Sigmoid colon (tissue), 7 donors: ENCODE measurements at places on chromosomes 5 and 9. TPM values are rescaled to one million over a fixed set of nuclear protein-coding genes. Genes with fewer than 3 reads are reported as not detected.

GRCh38 chr5:74469234-74469994 lies 171.1 kb downstream of the ENC1 start:
- DNase-seq, result no peak

- DNase-seq, result no peak
Observed at GRCh38 chr9:73219985-73220626, 68.4 kb downstream of the ANXA1 start.

DNA sequence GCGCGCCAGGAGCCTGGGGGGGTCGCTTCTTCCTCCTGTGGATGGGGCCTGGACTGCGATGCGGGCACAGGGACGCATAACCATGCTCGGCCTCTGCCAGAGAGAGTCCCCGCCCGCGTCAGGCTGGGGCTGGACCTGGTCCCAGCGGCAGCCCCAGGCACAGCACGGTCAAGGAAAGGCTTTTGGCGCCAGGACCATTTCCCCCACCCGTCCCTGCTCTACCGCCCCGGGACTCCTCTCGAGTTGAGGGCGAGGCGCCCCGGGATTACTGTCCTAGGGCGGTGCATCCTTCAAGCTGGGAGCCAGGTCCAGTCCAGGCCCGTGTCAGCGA lies 341 bp downstream of the MXD3 start:
- no peak for DNase-seq

DNA sequence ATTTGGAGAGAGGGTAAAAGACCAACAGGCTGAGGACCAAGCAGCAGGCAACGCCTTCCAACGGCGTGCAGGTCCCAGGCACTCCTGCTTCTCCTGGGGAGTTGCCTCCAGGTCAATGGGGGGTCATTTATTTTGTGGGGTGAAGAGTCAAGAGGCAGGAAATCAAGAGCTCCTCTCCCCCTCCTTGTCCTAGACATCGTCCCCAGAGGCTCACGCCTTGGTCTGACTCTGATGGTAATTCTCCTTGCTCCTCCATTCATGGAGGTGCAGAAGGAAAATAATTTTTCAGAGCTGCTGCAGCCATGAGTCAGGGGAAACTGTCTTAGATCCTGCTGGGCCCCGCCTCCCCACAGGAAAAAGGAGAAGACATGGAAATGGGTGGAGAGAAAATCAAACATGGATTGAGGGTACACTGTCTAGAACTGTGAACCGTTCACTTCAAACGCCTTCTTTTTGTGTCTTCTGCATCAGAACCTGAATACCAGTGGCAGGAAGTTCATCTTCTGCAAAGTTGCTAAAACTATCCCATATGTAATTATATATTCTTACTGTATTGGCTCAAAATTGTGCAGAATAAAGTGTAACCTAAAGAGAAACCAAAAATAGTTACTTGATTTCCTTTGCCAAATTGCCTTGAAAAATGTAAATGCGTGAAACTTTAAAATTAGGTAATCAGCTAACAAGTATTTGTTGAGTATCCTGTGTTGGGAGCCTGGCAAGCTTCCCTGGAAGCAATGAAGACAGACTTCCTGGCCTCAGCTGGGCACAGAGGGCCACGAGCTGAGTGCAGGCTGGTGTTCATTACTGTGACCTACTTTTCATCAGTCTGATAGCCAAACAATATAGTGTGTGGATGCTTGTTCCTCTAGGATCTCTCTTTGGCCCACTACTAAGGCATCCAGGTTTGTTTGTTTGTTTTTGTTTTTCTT lies 142.0 kb downstream of the CMYA5 start:
- DNase-seq, result no peak

DNA sequence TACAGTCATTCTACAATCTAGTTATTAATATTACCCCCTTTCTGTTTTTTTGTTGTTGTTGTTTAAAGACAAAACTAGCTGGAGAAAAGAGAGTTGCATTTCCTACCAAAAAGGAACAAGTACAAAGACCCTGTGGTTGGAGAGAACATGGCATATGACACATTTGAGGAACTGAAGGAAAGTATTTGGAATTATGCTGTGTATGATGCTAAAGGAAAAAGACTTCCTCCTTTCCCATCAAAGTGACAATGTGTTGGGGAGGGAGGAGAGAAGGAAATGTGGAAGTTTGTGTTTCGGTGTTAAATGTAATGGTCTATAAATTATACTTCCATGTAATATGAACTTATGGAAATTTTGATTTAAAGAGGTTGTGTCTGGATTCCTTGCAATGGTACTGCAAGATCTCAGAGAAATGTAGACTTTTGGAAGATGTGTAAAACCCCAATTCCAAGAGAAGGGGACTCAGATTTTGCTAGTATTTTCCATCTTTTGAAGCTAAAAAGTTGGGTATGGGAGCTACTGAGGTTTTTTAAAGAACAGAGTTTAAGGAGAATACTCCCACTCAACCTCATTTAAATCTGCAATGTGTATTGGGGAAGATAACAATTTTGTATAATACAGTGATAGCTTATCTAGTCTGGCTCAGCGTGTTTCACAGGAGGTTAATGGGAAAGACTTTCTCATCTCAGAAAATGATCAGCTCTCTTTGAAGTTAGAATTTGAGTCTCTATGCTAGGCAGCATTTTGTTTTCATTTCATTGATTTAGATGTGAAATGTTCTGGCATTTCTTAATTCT lies 15.4 kb upstream of the TNFSF8 start:
- no peak for DNase-seq

DNA sequence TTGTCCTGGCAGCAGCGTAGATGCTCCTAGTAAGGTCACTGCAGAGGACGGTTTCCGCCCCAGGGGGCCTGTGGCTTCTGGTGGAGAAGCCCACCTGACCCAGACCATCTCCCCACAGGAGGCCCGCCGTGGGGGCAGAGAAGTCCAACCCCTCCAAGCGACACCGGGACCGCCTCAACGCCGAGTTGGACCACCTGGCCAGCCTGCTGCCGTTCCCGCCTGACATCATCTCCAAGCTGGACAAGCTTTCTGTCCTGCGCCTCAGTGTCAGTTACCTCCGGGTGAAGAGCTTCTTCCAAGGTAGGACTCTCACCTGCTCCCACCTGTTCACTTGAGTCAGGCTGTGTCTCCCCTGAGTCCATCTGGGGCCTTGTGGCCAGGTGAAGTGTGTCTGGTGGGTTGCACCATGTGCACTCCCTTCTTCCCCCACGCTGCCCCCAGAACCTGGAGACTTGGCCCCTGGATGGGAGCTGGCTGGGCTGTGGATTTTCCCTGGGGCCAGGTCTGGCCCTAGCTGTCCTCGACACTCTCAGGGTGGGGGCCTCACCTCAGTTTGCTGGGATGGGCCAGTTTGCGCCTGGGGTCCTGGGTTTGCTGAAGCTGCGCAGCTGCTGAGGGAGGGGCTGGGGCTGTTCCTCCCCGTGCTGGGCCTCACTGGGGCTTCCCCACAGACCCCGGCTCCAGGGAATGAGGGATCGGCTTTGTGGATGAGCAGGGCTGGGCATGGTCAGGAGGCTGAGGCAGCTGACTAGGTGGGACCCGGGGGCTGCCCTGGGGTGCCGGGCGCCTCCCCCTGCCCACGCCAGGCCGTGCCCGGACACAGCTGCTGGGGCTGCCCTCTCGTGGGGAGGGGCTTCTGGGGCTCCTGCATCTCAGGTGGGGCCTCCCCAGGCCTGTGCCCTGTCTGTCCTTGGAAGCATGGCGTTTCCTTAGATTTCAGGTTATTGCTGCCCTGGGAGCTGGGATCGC lies 32.4 kb downstream of the AHRR start:
- DNase-seq, result no peak

DNA sequence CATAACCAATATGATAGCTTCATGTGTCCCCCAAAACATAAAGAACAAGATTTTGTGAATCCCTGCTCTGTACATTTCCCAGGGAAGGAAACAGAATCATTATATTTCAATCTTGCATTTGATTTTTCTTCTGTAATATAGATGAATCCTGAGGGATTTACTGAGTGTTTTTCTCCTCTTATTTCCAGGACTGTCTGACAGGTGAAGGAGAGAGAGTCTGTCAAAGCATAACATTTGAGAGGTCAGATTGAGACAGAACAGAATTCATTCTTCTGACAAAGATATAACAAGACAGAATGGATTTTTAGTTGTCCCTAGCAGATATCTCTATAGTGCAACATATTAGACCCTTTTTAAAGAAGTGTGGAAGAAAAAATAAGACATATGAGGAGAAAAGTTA lies 354.5 kb upstream of the IZUMO3 start:
- no peak for DNase-seq

- no peak for DNase-seq
Observed at GRCh38 chr9:137679249-137679648, 60.4 kb downstream of the EHMT1 start.

DNA sequence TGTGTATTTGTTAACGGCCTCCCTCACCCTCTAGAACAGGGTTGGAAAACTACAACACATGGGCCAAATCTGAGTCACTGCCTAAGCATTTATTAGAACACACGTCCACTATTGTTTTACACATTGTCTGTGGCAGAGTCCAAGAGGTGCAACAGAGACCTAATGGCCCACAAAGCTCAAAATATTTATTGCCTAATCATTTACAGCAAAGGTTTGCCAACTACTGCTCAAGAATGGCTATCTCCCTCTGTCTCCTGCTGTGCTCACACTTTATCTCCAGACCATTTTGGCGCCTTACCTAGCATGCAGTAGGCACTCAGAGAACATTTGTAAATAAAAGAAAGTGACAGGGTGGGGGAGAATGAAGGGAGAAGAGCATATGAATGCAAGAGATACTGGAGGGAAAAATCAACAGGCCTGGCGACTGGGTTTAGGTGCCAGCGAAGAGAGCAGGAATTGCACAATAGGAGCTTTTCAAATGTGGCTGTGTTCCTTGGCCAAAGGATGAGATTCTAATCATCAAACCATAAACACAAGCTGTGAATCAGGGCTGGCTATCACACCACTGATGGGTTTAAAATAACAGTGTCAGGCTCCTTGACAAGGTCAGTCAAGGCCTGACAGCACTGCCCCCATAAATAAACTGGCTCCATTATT lies 80.3 kb downstream of the EPB41L4A start:
- DNase-seq, result no peak

DNA sequence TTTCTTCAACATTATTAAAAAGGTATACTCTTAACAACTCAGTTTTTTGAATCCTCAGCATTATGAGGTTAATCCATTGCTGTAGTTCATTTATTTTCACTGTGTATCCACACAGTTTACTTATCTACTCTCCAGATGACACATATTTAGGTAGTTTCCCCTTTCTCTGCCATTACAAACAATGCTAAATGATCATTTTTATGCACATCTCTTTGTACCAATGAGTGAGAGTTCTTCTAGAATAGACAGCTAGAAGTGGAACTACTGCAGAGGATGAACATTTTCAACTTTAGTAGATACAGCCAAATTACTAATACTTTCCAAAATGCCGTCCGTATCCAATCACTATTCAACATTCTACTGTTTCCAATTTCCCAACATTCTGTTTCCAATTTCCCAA lies 11.5 kb downstream of the AFF4 start:
- no peak for DNase-seq

- no peak for DNase-seq
Observed at GRCh38 chr9:3898461-3899218, 372.8 kb upstream of the RFX3 start.

DNA sequence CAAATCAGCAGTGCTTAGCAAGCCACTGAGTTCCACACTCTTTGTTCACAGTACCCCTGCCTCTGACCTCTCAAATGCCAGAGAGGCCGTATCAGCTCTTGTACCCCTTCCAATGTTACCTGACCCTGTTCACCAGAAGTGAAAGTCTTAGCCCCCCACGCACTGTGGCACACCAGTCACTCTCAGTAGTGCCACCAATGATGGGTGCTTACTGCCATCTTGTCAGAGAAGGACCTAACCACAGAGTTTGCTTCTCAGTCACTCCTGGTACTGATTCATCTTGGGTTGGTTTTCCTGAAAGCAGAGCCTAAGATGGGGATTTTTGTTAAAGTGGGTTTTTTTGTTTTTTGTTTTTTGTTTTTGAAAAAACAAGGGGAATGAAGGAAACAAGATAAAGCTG lies 28.8 kb upstream of the PANK3 start:
- no peak for DNase-seq

GRCh38 chr5:177344891-177345290 lies 6.6 kb downstream of the LMAN2 start:
- no peak for DNase-seq

GRCh38 chr9:131404987-131405386 lies 11.1 kb downstream of the PRRC2B start:
- DNase-seq, result no peak

DNA sequence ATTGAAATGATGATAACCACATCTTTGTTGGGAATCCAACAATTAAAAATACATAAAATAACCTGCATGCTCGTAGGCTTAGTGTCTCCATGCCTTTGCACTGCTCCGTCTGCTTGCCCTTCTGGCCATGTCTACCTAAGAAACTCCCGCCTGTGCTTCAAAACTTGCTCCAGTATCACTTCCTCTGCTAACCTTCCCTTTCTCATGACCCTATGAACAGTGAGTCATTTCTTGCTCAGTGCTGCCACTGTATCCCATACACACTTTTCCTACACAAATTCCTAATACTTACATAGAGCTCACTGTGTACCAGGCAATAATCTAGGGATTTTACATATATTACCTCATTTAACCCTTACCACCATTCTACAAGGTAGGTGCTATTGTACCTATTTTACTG lies 33.5 kb downstream of the TMEM245 start:
- no peak for DNase-seq

DNA sequence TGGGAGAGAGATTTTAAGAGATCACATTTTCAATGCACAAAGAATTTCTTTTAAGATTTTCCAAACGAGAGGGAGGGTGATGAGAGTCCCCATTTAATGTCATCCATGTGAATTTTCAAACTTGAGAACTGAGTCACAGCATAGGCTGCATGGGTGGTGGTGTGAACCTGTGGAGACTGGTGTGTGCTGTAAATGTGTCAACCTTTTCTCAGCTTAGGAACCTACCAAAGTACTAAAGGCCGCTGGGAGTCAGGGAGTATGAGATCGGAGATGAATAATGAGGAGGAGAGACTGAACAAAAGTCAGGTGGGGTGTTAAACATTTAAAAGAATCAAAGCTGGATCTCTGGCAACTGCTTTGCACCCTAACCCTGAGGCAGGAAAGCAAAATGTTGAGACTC lies 7.5 kb downstream of the ALDH1A1 start:
- no peak for DNase-seq

DNA sequence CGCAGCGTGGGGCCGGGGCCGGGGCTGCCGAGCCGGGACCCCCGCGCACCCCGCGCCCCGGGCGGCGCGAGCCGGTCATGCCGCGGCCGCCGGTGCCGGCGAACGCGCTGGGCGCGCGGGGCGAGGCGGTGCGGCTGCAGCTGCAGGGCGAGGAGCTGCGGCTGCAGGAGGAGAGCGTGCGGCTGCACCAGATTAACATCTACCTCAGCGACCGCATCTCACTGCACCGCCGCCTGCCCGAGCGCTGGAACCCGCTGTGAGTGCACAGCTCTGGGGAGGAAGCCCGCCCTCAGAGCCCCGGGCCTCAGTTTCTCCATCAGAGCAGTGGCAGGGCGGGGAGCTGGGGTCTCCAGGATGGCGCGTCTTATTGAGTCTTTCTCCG lies 335 bp downstream of the GALNT12 start:
- peak; percentile 71 for DNase-seq

Gene SHISAL2B
- not detected for total RNA-seq

Gene PCDHB2
- 2.6 TPM for total RNA-seq

Gene FCN2
- not detected for total RNA-seq

Gene COL23A1
- total RNA-seq, result 0.68 TPM

Gene PCAT7
- not detected for total RNA-seq
